HFFc6 (cell line): ENCODE measurements at places on chromosomes 12 and 14. TPM values are rescaled to one million over a fixed set of nuclear protein-coding genes. Genes with fewer than 3 reads are reported as not detected.

PROX2 gene
- total RNA-seq: not detected in 3 replicates

MSI1 gene
- total RNA-seq: not detected in 3 replicates

TMEM179 gene
- not detected in 2 replicates for total RNA-seq

PIWIL1 gene
- total RNA-seq: not detected in 3 replicates

MYH6 gene
- not detected in 3 replicates for total RNA-seq

TAS2R30 gene
- 0.18 to 0.48 TPM (median 0.33 TPM) in 3 replicates for total RNA-seq

KCNC2 gene
- total RNA-seq: not detected in 3 replicates

LBHD2 gene
- total RNA-seq: not detected in 3 replicates

GPR84 gene
- not detected in 3 replicates for total RNA-seq

CCDC196 gene
- total RNA-seq: not detected in 3 replicates

MAGOHB gene
- total RNA-seq: 40.3 to 46.2 TPM (median 40.7 TPM) in 3 replicates

PDE6H gene
- total RNA-seq: not detected in 3 replicates

- H3K36me3 ChIP-seq: no peaks in the 10 kb centered on the region
These were observed 1178.3 kb upstream of the FLRT2 start for GRCh38 chr14:84351646-84352045.

GRCh38 chr14:59395672-59396071 is 69.5 kb downstream of the GPR135 start:
- no peak overlapping the region for H3K27ac ChIP-seq
- H3K36me3 ChIP-seq: no peaks in the 10 kb centered on the region
- H3K4me1 ChIP-seq: peaks cover 9% of the 10 kb centered on the region; the same call in 1 of the 2 replicates
- no peak overlapping the region for H3K4me3 ChIP-seq
- H3K27me3 ChIP-seq: no peaks in the 10 kb centered on the region; the same call in 1 of the 2 replicates
- no peak for DNase-seq

GRCh38 chr12:48334808-48335207 is 15.9 kb downstream of the ZNF641 start:
- H3K27me3 ChIP-seq: peaks cover 5% of the 10 kb centered on the region
- no peaks in the 10 kb centered on the region for H3K4me1 ChIP-seq
- no peak overlapping the region for H3K4me3 ChIP-seq
- H3K27ac ChIP-seq: no peak overlapping the region

DNA sequence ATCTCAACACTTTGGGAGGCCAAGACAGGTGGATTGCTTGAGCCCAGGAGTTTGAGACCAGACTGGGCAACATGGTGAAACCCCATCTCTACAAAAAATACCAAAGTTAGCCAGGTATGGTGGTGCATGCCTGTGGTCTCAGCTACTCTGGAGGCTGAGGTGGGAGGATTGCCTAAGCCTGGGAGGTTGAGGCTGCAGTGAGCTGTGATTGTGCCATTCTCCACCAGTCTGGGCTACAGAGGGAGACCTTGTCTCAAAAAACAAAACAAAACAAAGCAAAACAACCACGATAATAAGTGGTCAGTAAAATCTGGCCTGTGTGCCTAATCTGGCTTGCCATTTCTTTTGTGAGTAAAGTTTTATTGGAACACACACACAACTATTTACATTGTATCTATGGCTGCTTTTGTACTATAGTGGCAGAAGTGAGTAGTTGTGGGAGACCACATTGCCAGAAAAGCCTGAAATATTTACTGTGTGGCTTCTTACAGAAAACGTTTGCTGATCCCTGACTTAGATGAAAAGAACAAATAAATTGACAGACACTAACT is 19.4 kb upstream of the KLRG1 start:
- H3K4me1 ChIP-seq: no peaks in the 10 kb centered on the region
- H3K4me3 ChIP-seq: no peak overlapping the region
- no peak overlapping the region for H3K27ac ChIP-seq
- DNase-seq: no peak
- H3K27me3 ChIP-seq: no peaks in the 10 kb centered on the region

DNA sequence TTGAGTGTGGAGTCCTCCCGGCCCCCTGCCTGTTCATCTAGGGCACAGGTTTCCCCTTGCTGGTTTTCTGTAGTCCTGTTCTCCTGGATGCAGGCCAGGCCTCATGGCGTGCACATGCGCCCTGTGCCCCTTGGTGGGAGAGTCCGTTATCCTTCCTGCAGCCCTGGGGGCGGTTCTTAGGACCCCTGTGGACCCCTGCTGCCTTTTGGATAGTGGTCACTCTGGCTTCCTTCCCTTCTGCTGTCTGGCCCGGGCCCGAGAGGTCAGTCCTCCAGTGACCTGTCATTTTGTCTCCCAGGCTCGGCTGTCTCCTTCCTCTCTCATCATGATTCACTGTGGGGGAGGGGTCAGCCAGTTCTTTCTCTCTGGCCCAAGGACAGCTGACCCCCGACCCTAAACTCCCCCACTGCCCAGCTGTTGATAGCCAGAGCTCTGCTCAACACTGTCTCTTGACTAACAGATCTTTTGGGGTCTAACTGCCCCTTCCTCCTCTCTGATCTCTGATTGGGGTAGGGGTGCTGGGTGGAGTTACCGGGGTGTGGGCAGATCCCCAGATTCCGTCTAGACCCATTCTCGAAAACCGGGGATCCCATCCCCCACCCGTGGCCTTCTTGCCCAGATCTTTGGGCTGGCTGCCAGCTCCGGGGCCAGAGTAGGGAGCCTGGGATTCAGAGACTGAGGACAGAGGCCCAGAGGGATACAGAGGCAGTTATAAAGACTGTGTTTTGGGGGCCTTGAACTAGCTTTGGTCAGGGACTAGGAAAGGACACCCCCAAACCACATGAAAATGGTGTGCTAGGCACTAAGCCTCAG is 7.0 kb downstream of the CCND2 start:
- H3K27me3 ChIP-seq: peaks cover 39% of the 10 kb centered on the region
- no peaks in the 10 kb centered on the region for H3K36me3 ChIP-seq
- no peak overlapping the region for H3K4me3 ChIP-seq

GRCh38 chr14:86072116-86072894 is 542.4 kb downstream of the FLRT2 start:
- no peak overlapping the region for H3K4me3 ChIP-seq
- no peak for DNase-seq
- no peaks in the 10 kb centered on the region for H3K36me3 ChIP-seq
- H3K27ac ChIP-seq: no peak overlapping the region

GRCh38 chr14:101191101-101191720 is 287.7 kb upstream of the RTL1 start:
- DNase-seq: no peak
- no peak overlapping the region for H3K4me3 ChIP-seq
- H3K36me3 ChIP-seq: no peaks in the 10 kb centered on the region
- no peak overlapping the region for H3K27ac ChIP-seq

- DNase-seq: no peak
- H3K4me1 ChIP-seq: peaks cover 50% of the 10 kb centered on the region
- H3K36me3 ChIP-seq: peaks cover 31% of the 10 kb centered on the region
- H3K27ac ChIP-seq: peak overlapping the region; percentile 100
- H3K4me3 ChIP-seq: peak overlapping the region; percentile 100
These were observed 1.4 kb upstream of the CNOT2 start for GRCh38 chr12:70241845-70242244.

- H3K4me1 ChIP-seq: no peaks in the 10 kb centered on the region
- no peaks in the 10 kb centered on the region for H3K36me3 ChIP-seq
- H3K4me3 ChIP-seq: no peak overlapping the region
These were observed 6.7 kb upstream of the CACNA2D4 start for GRCh38 chr12:1924996-1925683.

DNA sequence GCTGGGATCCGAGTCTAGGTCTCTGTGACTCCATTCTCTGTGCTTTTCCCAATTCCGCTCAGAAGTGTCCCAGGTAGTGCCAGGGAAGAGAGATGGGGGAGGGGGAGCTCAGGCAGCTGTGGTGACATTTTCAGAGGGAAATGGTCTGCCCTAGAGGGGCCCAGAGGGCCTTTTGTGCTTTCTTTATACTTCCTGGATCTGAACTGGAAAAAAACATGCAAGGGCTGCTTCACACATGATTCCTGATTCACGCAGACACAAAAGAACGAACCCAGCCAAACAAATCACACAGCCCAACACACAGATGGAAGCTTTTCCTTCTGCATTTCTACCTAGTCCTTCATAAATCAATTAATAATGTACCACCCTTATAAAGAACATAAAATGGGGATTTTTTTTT is 26.5 kb downstream of the GPR68 start:
- no peak for DNase-seq
- H3K4me3 ChIP-seq: no peak overlapping the region
- peaks cover 5% of the 10 kb centered on the region; the same call in 1 of the 2 replicates for H3K4me1 ChIP-seq
- no peak overlapping the region for H3K27ac ChIP-seq
- peaks cover 16% of the 10 kb centered on the region for H3K36me3 ChIP-seq

GRCh38 chr12:57535764-57536596 is 11.0 kb downstream of the DCTN2 start:
- H3K27ac ChIP-seq: peak overlapping the region; percentile 36; the same call in 1 of the 2 replicates
- no peak for DNase-seq
- H3K36me3 ChIP-seq: peaks cover 48% of the 10 kb centered on the region
- no peak overlapping the region for H3K4me3 ChIP-seq

DNA sequence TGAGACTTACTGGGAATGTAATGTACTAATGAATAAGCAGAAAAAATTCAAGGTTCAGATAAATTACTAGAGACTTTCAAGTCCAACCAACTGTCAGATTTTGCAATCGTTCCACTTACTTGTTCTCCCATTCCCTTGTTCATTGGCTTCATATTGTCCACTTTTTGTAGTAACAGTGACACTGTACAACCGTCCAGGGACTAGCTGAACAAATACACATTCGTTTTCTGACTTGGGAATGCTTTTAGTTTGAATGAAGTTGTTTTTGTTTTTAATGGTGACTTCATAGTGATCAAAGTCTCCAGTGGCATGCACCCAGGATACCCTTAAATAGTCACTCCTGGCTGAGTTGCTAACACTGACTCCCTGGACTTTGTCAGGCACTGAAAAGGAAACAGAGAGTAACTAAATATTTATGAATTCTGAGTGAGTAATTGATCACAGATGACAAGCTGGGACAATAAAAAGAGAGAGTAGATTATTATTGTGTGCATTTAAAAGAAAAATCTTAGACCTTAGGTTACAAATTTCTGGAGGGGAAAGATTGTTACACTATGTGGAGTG is 65.4 kb downstream of the PTPRB start:
- no peaks in the 10 kb centered on the region; the same call in 1 of the 2 replicates for H3K27me3 ChIP-seq
- peaks cover 14% of the 10 kb centered on the region for H3K4me1 ChIP-seq
- no peak overlapping the region for H3K4me3 ChIP-seq
- no peak for DNase-seq
- peak overlapping the region; percentile 4; the same call in 1 of the 2 replicates for H3K27ac ChIP-seq

DNA sequence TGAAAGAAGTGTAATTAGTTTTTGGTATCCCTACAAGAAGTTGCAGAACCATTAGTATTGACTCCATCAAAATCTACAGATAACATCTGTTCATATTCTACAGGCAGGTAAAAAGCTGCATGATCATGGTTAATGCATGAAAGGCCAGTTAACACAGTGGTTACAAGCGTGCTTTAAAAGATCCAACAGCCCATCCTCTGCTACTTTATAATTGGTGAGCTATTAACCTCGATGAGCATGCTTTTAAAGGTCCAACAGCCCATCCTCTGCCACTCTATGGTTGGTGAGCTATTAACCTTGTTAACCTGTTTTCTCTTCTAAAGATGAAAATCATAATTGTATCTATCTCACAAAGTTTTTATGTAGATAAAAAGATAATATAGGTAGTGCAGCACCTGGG is 289.3 kb downstream of the DUSP6 start:
- peaks cover 64% of the 10 kb centered on the region for H3K4me1 ChIP-seq
- H3K4me3 ChIP-seq: no peak overlapping the region
- no peak for DNase-seq
- no peaks in the 10 kb centered on the region; the same call in 1 of the 2 replicates for H3K36me3 ChIP-seq

GRCh38 chr14:68172627-68173026 is 353.0 kb downstream of the RAD51B start:
- no peak for DNase-seq
- H3K4me3 ChIP-seq: no peak overlapping the region
- peaks cover 1% of the 10 kb centered on the region; the same call in 1 of the 2 replicates for H3K27me3 ChIP-seq
- no peaks in the 10 kb centered on the region for H3K36me3 ChIP-seq
- H3K4me1 ChIP-seq: peaks cover 33% of the 10 kb centered on the region
- H3K27ac ChIP-seq: no peak overlapping the region

- DNase-seq: peak; percentile 51
- H3K4me1 ChIP-seq: peaks cover 66% of the 10 kb centered on the region
- H3K36me3 ChIP-seq: peaks cover 5% of the 10 kb centered on the region
- H3K27me3 ChIP-seq: peaks cover 4% of the 10 kb centered on the region; the same call in 1 of the 2 replicates
- H3K4me3 ChIP-seq: peak overlapping the region; percentile 93
These were observed 637 bp downstream of the PTMS start for GRCh38 chr12:6766651-6767349.

DNA sequence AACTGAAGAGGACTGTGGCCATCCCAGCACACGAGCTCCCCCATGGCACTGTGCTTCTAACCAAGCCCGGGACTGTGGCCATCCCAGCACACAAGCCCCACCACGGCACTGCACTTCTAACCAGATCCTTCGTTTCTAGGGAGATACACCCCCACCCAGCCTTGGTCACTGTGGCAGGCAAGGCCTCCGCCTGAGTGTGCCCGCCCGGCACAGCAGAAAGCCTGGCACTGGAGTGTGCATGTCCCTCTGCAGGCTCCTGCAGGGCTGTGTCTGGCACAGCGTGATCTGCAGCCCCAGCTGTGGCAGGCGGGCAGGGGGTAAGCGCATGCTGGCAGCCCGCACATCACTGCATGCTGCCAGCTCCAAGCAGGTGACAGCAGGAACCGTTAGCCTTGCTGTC is 49.8 kb downstream of the CCDC85C start:
- H3K27me3 ChIP-seq: no peaks in the 10 kb centered on the region; the same call in 1 of the 2 replicates
- peaks cover 9% of the 10 kb centered on the region for H3K36me3 ChIP-seq
- H3K4me1 ChIP-seq: peaks cover 12% of the 10 kb centered on the region

DNA sequence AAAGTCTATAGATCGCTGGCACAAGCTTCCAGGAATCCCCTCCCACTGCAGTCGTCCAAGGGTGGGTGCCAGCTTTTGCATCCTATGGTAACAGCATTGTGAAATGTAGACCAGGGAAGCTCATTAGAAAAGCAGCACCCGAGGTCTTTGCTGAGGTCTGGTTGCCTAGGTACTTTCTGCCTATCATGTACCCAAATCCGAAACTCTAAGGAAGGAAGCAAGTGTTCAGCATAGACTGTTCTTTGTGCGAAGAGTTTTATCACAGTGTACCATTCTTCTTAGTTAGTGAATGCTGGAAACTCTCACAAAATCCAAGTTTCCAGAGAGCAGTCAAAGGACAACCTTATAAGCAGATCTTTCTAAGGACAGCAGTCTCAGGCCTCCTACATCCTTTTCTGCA is 1532.7 kb upstream of the TMEM132C start:
- no peak overlapping the region for H3K27ac ChIP-seq
- H3K4me1 ChIP-seq: no peaks in the 10 kb centered on the region
- H3K27me3 ChIP-seq: no peaks in the 10 kb centered on the region
- DNase-seq: no peak

- peaks cover 73% of the 10 kb centered on the region for H3K4me1 ChIP-seq
- peak overlapping the region; percentile 40 for H3K27ac ChIP-seq
- no peak for DNase-seq
- H3K36me3 ChIP-seq: peaks cover 66% of the 10 kb centered on the region
- no peak overlapping the region for H3K4me3 ChIP-seq
- H3K27me3 ChIP-seq: peaks cover 3% of the 10 kb centered on the region
These were observed 17.7 kb downstream of the WNT5B start for GRCh38 chr12:1646569-1647284.

DNA sequence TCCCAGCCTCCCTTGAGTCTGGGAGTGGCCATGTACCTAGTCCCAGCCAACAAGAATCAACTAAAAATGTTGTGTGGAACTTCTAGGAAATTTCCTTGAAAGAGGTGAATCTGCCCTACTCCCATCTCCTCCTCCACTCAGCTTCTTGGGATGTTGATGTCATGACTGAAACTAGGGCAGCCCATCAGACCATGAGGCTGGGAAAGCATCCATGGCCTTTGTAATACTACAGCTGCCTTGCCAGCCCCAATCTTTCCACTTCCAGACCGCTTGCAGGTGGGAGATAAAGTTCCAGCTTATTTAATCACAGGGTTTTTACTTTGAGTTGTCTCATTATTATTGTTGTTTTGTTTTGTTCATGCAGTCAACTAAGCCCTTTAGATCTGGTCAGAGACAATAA is 170.3 kb upstream of the LMNTD1 start:
- no peaks in the 10 kb centered on the region for H3K27me3 ChIP-seq
- no peak overlapping the region for H3K27ac ChIP-seq
- DNase-seq: no peak
- peaks cover 24% of the 10 kb centered on the region for H3K4me1 ChIP-seq
